HCT116 (cell line): ENCODE measurements at places on chromosomes 1 and 21.
A peak's percentile ranks its signal among the peaks of the same experiment; 100 is the strongest.

DNA sequence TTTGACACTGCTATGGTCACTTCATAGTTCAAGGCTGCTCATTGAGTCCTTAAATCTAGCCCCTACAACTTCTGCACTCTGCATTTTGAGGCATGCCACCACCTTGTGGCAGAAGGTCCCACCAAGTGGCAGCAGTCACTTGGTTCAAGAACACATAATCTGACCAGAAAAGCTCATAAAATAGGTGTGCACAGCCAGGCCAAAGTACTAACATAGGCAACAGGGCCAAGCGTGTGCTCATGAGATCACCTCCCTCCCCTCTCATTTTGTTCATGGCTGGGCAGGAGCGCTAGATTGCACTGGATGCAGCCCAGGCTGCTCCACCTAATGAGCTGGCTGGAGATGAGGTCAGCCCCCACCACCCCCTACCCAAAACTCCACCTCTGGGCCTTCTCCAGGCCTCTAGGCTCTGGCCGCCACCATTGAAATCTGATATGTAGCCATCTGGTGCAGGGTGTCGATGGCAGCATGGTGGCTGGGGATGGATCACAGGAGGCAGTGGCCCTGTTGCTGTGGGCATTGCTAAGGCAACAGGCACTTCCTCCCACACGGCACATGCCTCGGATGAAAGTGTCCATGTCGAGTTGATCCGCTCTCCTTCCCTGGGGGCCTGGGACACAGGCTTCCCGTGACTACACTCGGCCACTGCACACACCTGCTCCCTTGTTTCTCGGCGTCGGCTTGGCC is 193.2 kb downstream of the TRABD2B start:
- no peak for DNase-seq

DNA sequence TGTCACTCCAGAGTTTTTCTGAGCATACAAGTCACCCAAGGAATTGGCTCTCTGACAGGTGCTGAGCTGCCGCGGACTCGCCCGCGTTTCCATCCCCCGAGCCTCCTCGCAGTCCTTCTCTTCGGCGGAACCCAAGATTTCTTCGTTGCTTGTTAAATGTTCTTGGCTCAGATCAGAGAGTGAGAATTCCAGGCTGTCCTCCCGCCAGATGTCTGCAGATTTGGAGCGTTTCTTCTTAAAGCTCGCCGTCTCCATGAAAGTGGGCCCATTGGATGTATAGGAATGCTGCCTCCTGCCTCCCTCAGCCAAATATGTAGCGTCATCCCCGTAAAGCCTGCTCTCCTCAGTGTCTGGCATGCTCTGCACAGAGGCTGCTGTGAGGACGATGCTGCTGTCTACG is 77.8 kb downstream of the TIAM1 start:
- DNase-seq = no peak

- DNase-seq = no peak
Measured at GRCh38 chr1:101148980-101149379, 87.8 kb upstream of the S1PR1 start.

DNA sequence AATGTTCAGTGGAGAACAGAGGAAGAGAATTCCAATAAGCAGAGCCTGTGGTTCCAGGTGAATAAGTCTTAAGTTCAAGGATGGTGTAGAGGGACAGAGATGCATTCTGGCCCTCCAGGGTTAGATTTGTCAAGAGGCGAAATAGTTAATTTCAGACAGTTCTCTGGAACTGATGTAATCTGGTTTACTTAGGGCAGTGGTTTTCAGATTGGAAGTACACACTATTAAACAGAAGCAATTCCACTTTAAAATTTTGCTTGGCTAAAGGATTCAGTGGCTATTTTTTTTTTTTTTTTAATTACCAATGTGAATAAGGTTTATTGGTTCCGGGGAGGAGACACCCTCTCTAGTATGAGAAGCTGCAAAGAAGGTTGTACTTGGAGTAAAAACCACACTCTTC is 25.3 kb upstream of the MYOCOS start:
- no peak for DNase-seq

DNA sequence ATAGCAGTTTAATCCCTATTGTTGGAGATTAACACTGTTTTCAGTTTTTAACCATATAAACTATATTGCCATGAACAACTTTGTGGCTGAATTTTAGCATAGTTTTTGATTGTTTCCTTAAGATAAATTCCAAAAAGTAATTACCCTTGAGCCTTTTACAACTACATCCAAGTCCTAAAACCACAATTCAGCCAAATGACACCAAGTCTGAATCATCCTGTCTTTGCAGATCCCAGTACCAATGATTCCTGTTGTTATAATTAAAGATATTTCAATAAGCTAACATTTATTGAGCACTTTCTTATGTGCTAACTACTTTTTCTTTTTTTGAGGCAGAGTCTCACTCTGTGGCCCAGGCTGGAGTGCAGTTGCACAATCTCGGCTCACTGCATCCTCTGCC is 35.6 kb downstream of the IL23R start:
- no peak for DNase-seq

GRCh38 chr1:228212415-228212965 is 4.6 kb downstream of the OBSCN start:
- DNase-seq = no peak

DNA sequence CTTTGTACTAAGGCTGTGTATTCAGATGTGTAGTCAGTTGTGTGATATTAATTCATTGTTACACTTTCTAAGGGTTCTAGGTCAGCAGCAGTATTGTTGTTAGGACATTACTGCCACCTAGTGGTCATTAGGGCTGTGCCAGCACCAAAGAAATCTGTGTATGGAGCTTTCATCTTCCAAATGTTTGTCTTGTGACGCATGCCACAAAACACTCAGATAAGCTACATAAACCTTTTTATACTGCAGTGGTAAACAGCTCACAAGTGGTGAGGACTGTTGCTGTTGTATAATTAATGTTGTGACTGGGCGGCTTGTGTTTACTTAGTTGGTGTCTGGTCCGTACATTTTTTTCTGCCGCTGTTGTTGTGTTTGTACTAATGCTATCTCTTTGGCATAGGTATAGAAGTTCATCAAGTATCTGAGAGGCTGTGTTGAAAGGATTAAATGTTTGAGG is 51.7 kb downstream of the S1PR1 start:
- DNase-seq = peak; percentile 72

- no peak for DNase-seq
Measured at GRCh38 chr1:10177876-10178275, 32.5 kb upstream of the KIF1B start.

DNA sequence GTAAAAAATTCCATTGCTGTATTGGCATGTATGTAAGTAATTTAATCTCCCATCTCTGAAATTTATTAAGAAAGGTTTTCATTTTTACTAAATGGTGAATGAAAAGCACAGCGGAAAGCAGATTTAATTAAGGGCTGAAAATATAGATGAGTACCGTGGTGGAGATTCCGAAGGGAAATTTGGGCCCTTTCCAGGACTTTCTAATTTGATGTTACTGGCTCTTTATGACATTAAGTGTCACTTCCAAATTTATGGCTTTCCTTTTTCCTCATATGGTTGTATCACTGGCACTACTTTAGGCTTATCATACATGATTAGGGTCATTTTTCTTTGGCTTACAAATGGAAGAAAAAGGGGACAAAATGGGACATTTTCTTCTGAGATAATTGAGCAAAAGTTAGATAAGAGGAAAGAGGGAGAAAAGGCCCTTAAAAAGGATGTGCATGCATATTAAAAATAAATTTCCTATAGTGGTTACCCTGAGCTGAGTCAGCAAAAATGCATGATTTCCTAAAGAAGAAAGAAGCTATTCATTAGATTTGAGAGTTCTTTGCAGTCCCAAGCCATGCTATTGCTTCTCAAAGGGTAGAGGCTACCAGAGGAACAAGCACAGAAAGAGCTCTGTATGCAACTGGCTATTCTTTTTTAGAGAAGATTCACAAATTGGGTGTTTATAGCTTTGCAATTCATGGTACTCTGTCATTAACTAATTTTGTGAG is 74.9 kb upstream of the CNIH3 start:
- DNase-seq = no peak

GRCh38 chr1:37948166-37948565 is 1.3 kb upstream of the INPP5B start:
- no peak for DNase-seq

GRCh38 chr1:6948416-6948815 is 163.2 kb downstream of the CAMTA1 start:
- DNase-seq = no peak

DNA sequence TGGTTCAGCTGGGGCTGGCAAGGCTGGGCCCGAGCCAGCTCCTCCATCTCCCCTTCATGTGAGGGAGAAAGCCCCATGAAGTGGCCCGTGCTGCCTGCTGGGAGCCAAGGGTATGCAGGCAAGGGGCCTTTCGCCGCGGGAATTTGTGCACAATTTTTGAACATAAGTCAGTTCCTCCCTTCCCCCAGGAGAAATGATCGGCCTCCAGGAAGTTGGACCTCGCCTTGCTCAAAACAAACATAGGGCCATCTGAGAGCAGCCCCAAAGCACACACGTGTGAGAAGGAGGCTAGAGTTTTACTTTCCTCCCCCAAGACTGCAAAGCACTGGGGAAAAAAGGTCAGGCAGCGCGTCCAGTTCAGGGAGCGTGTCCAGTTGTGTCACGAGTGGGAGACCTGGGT is 64.7 kb downstream of the PRDM16 start:
- no peak for DNase-seq

DNA sequence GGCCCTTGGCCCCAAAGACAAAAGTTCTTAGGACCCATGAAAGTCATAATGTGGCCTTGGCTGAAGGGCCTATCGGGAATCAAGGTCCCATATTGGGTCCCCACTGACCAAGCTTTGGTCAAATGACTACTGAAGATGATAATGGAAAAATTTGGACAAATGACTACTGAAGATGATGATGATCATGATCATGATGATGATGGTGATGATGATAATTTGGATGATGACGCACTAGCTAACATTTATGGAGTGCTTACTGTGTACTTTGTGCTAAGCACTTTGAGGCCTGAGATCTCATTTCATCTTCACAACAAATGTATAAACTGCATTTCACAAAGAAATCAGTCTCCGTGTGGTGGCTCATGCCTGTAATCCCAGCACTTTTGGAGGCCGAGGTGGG is 39.4 kb downstream of the EIF2D start:
- DNase-seq = no peak

GRCh38 chr1:100239961-100240360 is 9.7 kb downstream of the DBT start:
- no peak for DNase-seq

- DNase-seq = no peak
Measured at GRCh38 chr1:15696956-15697521, 12.9 kb downstream of the PLEKHM2 start.

DNA sequence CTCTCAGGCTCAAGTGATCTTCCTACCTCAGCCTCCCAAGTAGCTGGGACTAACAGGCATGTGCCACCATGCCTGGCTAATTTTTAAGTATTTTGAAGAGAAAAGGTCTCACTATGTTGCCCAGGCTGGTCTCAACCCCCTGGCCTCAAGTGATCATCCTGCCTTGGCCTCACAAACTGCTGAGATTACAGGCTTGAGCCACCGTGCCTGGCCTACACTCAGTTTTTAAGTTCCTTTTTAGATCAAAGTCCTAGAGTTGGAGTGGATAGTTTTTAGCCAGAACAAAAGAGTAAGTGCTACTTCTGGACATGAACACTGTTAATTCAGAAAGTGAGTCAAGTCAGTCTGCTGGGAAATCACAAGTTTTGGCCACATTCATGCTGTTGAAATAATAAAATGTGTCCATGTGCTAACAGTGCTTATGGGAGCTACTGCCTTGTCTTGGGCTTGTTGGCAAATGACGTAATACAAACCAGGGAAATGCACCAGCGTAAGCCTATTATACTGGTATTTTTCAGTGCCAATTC is 84.2 kb downstream of the NDUFS5 start:
- DNase-seq = no peak

- DNase-seq = no peak
Measured at GRCh38 chr1:226973898-226974543, 33.9 kb downstream of the COQ8A start.

DNA sequence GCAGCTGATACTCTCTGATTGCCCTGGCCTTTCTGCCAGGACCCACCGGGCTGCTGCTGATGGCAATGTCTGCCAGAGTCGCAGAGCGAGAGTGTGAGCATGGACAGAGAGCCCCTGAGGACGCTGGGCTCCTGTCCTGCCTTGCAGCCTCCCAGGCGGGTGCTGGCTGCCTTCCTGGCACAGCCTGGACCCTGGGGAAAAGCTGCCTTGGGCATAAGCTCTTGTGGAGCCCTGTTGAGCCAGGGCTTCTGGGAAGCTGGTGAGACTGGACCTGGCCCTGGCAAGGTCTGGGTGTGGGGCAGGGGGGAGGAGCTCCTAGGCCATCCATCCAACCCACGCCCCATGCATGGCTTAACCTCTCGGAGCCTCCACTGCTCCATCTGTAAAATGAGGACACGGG is 105.8 kb upstream of the WNT4 start:
- no peak for DNase-seq

- DNase-seq = no peak
Measured at GRCh38 chr1:72010094-72010431, 272.3 kb downstream of the NEGR1 start.

DNA sequence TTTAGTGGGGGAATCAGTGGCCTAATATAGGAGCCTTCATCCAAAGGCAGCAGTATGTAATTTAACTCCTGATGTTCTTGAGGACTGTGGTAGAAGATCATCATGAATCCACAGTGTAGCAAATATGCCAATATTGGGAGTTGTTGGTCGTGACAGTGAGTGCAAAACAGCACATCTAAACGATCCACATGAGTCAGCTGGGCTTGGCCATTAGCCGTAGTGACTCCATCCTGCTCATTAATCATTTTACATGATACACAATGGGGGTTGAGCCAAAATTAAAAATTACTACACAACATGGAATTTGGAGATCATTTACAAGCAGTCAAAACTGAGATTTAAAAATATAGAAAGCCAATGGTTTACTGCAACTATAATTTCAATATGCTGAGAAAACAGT is 653.9 kb upstream of the CAMK1G start:
- DNase-seq = no peak

DNA sequence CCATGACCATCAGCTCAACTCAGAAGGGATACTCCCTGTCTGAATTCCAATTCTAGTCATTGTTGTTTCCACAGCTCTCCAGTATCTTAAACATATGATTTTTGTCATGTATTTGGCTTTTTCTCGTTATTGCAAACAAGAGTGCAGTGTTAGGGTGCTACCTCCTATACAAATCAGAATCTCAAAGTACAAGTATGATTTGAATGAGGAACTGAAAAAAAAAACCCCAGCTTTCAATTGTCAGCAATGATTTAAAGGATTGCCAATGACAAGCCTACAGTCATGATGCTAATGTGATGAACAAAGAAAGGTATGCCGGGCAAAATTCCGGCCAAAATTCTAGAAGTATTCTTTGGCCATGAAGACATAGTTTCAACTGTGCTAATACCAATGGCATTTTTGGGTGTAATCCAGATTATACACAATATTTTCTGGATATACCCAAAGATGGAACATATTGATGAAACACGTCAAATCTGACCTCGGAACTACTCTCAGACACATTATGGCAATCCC is 14.9 kb downstream of the TMEM35B start:
- DNase-seq = no peak

GRCh38 chr1:48469616-48470480 is 2.2 kb downstream of the SPATA6 start:
- no peak for DNase-seq

- no peak for DNase-seq
Measured at GRCh38 chr1:28926629-28927265, 12.4 kb downstream of the EPB41 start.
